ENCODE measurements at places on chromosomes 2 and 18. TPM values are rescaled to one million over a fixed set of nuclear protein-coding genes. Genes with fewer than 3 reads are reported as not detected.

RBKS gene
- 2.8 TPM for total RNA-seq

IL18R1 gene
- total RNA-seq: 1.5 TPM

MC4R gene
- total RNA-seq: 0.32 TPM

FAM237A gene
- total RNA-seq: not detected

CD207 gene
- total RNA-seq: not detected

LRATD1 gene
- total RNA-seq: 1.2 TPM

UGT1A1 gene
- total RNA-seq: not detected

SLC19A3 gene
- 0.65 TPM for total RNA-seq

DQX1 gene
- not detected for total RNA-seq

ANTXR1 gene
- 128 TPM for total RNA-seq

TEKT4 gene
- total RNA-seq: not detected

Measured in GM23248 (cell line).